ENCODE measurements at places on chromosomes 4 and X.

- DNase-seq = no peak
These were observed 4.5 kb downstream of the ACSL1 start for GRCh38 chr4:184821242-184821641.

DNA sequence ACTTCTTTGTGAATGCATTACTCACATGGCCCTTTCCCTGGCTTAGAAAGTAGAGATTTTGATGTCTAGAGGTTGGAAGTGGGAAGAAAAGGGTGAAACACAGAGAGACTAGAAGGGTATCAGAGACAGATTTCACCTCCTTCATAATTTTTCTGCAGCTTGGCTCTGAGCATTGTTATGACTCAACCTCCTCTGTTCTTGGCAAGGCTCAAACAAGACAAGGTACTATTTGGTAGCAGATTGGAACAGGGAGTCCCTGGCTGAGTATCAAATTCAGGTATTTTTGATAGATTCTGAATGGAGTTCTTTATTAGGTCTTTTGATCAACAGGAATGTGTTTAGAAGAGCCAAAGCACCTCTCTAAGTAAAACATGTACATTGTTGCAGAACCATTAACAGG is 146.3 kb upstream of the CHRDL1 start:
- DNase-seq = no peak

- peak; percentile 41 for DNase-seq
These were observed 10.4 kb downstream of the L1CAM start for GRCh38 chrX:153875391-153876111.

- DNase-seq = no peak
These were observed 62.9 kb downstream of the MAOA start for GRCh38 chrX:43718956-43719355.

DNA sequence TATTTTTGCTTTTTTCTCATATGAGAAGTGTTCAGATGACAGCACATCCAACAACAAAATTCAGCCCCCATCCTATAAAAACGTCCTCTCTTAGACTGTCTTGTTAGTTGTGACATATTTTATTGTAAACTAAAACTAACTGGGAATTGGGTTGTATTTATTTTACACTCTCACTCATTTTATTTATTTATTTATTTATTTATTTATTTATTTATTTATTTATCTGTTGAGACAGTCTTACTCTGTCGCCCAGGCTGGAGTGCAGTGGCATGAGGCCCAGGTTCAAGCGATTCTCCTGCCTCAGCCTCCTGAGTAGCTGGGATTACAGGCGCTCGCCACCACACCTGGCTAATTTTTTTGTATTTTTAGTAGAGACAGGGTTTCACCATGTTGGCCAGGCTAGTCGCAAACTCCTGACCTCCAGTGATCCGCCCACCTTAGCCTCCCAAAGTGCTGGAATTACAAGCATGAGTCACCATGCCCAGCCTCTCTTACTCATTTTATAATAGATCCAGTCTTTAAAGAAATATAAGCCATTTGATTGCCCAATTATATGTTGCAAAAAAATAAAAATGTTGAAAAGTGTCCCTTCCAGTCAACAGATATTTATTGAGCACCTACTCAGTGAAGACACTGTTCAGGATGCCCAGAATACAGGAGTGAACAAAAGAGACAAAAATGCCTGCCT is 44.6 kb downstream of the PALLD start:
- DNase-seq = no peak

GRCh38 chrX:20527558-20528011 is 260.9 kb upstream of the RPS6KA3 start:
- no peak for DNase-seq

- DNase-seq = no peak
These were observed 188.3 kb upstream of the NUDT6 start for GRCh38 chr4:123110685-123111084.

- no peak for DNase-seq
These were observed 155.7 kb upstream of the SLIT2 start for GRCh38 chr4:20095805-20096541.

- no peak for DNase-seq
These were observed 196.1 kb downstream of the ZNF330 start for GRCh38 chr4:141416677-141417363.

DNA sequence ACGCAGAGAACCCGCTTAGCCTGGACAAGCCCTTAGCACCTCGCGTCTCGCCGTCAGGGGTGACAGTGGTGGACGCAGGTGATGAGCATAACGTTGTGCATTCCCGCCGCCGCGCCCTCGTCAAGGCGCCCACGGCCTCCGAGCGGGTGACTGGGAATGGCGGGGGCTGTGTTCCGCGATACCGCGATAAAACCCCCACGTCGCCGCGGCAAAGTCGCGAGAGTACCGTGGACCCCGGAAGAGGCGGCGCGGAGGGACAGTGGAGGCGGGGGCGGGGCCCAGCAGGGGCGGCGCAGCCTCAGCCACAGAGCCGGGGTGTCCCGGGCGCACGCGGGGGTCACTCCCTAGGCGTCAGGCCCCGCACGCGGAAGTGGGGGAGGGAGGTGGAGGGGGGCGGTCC is 53.8 kb downstream of the ZFYVE28 start:
- peak; percentile 35 for DNase-seq

DNA sequence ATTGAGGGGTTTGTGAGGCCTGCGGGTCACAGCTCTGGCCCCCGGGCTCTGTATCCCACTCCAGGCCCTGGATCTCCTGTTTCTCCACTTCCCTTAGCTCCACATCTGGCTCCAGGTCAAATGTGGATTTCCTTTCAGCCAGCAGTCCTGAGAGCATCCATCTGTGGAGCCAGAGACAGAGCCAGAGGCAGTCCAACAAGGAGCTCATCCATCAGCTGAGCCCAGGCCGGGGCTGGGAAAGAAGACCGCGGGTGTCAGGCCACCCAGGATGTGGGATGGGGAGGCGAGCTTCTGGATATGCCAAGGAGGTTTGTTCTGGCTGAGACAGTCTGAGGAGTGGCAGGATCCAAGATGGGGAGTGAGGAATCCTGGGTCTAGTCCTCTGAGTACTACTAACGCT is 91.7 kb downstream of the EFNB1 start:
- DNase-seq = no peak

DNA sequence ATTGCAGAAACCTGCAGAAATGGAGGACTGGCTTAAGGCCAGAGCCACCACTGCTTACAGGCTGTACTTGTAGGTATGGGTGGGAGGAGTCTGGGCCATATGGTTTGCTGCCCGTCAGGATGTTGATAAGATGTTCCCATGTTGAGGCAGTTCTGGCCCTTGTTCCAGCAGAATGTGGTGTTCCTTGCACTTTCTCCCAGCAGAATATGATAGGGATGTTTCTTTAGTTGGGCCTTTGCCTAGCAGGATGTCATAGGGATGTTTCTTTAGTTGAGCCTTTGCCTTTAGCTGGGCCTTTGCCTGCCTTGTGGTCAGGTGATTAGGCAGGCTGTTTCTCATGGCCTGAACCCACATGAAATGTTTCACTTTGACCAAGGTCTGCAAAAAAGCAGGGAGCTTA is 139.1 kb upstream of the PAQR3 start:
- no peak for DNase-seq

DNA sequence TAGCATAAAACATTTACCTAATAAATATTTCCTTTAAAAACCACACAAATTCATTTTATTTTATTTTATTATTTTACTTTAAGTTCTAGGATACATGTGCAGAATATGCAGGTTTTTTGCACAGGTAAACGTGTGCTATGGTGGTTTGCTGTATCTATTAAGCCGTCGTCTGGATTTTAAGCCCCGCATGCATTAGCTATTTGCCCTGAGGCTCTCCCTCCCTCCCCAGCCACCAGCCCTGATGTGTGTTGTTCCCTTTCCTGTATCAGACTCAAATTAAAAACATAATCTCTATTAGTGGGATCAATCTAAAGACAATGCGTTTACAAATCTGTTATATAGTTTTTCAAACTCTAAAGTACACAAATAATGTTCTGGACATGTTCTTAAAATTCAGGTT is 1.2 kb upstream of the HTN3 start:
- DNase-seq = no peak

DNA sequence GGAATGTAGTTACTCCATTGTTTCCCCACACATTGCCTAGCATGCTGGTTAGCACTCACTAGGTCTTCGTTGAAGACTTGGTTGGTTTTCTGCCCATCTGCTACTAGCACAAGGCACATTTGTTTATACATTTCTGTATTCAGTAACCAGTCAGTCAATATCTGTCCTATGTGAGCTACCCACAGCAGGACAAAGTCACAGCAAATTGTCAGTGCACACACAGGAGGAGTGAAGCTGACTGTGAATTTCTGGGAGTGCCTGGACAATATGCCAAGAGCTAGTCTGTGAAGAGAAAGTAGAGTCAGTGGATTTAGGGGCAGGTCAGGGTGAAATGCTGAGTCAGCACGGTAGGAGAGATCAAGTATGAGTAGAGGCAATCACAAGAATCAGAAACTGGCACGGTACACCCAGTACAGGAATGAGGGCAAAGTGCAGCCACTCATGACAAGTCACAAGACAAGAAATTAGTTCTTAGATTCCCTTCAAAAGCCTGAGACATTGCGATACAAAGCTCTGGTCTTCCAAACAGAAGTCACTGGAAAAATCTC is 1049.8 kb upstream of the POU3F4 start:
- no peak for DNase-seq

DNA sequence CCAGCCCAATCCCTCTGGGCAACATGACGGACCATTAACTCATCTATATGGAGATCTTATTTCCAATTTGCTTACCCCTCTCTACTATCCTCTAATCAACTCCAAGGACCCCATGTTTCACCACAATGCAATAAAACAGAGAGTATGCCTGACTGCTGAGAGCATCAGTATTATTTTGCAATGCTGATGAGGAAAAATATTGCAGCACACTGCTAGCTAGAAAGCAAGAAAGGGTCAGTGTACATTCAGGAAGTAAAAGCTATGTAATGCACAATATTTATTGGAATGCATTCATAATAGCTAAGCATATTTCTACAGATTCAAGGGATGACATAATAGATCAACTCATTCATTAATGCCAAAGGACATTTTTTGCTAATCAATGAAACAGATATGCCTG is 33.2 kb downstream of the ARAP2 start:
- no peak for DNase-seq

DNA sequence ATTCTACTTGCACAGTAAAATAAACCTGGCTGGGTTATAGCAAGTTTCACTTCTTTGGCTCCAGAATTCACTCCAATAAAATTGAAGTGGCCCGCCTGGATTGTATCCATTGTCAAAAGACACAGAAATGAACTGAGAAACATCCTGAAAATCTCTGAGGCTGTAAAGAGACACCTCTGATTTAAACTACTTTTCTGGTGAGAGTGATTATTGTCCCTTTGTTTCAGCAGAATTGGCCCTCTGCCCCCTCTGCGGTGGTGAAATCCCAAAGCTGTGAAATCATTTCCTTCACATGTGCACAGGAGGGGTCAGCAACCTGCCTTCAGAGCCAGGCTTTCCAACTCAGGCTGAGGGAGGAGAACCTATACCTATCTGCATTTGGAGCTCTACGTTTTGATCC is 23.0 kb downstream of the GAB3 start:
- DNase-seq = no peak

- no peak for DNase-seq
These were observed 626 bp upstream of the FRAS1 start for GRCh38 chr4:78056265-78057129.

DNA sequence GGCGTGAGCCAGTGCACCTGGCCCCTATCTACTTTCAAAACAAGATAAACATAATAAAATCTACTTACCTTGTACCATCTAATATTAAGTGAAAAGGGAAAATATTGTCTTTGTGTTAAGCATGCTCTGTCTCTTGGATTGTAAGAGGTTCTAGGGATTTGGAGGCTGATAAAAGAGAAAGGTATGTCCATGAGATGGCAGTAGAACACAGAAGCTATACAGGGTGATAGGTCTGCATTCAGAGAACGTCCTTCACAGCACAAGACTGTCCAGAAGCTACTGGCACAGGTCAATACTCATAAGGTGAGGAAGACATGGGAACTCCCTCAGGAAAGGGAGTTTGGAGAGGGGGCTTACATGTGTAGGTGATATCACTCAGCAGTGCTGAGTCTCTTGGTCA is 135.5 kb downstream of the TMEM47 start:
- DNase-seq = no peak

GRCh38 chr4:67366311-67366861 is 178.9 kb downstream of the CENPC start:
- DNase-seq = no peak

GRCh38 chr4:186936496-186937375 is 213.1 kb upstream of the FAT1 start:
- no peak for DNase-seq

- DNase-seq = no peak
These were observed 545.0 kb downstream of the GBA3 start for GRCh38 chr4:23237771-23238170.

DNA sequence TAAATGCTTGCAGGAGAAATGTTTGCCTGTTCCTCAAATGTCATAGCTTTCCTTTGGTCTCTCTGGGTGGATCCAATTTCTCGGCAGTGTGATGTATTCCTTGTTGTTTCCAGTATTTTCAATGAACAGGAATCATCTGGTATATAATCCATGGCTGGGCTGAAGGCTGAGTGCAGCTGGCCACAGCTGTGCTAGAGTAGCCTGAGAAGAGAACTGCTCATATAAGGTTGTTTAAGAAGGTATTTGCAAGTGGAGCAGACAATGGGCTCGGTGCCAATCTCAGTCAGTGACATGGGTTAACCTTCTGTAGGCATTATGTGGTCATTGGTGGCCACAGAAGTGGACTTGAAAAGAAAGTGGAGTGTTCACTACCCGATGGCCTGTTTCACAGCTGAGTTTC is 390.3 kb downstream of the SPRY1 start:
- no peak for DNase-seq

GRCh38 chr4:149493492-149493891 is 322.2 kb downstream of the IQCM start:
- DNase-seq = no peak

DNA sequence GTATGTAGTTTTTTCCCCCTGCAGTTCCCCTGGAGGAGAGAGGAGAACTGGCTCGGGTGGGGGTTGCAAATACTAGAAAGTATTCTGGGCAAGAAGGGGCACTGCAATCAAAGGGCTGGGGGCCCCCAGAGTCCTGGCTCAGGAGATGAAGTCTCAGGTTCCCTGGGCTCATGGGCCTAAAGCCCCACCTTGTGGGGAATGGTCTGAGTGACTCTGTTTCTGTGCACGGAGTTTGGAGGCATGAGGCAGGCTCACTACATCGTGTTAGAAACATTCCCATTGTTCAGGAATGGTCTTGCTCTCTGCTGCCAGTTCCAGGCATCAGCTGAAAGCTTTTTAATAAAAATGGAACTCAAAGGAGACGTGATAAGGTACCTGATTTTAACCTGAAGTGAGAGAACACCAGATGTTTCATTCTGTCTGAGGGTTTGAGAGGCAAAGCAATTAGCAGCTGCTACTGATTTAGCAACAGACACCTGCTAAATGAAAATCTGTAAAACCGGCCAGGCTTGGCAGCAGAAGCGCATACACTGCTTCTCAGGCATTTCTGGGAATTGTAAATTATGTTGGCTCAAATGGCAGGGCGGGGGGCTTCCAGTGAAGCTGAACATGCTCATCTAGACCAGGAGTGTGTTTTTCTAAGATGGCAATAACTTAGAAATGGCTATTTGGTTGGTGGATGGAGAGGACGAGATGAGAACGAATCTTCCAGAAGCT is 122.7 kb downstream of the TMEM164 start:
- no peak for DNase-seq

- DNase-seq = no peak
These were observed 33.9 kb upstream of the ADGRG2 start for GRCh38 chrX:19156186-19156585.

- no peak for DNase-seq
These were observed 99.2 kb upstream of the IGSF1 start for GRCh38 chrX:131388293-131388692.

Measured in stimulated activated CD8-positive, alpha-beta memory T cell treated with anti-CD3 and anti-CD28 coated beads, Interleukin-12 subunit alpha, Interleukin-12 subunit beta, amount 100 ng/mL, for 1 hour (primary cell).